ENCODE measurements at places on chromosomes 5 and 9. TPM values are rescaled to one million over a fixed set of nuclear protein-coding genes. Genes with fewer than 3 reads are reported as not detected.

Gene SH3GL2
- total RNA-seq = 1.6 TPM

Gene SLC6A3
- total RNA-seq = 0.10 TPM

Gene AQP7
- 0.64 TPM for total RNA-seq

DNA sequence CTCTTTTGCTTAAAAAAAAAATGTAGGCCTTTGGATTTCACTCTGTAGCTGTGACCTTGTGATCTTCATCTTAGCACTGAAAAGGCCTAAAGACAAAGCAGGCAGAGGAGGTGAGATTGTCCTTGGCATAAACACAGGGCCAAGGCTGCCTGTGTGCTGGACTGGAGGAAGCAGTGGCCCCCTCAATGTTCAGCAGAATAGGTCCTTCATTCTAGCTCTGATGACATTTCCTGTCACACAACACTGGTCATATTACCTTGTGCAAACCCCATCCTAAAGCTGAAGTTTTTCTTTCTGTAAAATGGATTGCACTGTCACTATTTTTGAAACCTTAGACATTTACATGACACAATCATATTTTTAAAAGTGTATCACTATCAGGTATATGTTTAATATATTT, 147.4 kb downstream of the INSYN2B start:
- no peaks in the 10 kb centered on the region for H3K27me3 ChIP-seq
- no peak overlapping the region for H3K4me3 ChIP-seq
- H3K36me3 ChIP-seq = no peaks in the 10 kb centered on the region

DNA sequence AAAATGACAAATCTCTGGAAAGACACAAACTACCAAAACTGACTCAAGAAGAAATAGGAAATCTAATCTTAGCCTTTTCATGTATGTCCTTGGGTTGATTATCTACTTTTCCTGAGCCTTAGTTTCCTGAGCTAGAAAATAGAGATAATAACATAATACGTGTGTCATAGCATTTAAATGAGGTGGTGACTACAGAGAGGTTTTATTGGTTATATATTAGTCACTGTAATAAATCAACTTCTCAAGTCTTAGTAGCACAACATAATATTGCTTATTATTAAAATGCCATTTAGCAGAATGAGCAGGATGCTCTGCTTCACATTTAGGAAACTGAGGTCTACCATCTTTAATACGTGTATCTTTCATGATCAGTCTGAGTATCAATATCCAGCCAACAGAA, 7.1 kb upstream of the PJA2 start:
- DNase-seq = no peak
- no peaks in the 10 kb centered on the region for H3K27me3 ChIP-seq
- peaks cover 3% of the 10 kb centered on the region for H3K4me1 ChIP-seq
- no peaks in the 10 kb centered on the region for H3K36me3 ChIP-seq
- H3K4me3 ChIP-seq = no peak overlapping the region
